ENCODE measurements at places on chromosomes 5 and 9.

DNA sequence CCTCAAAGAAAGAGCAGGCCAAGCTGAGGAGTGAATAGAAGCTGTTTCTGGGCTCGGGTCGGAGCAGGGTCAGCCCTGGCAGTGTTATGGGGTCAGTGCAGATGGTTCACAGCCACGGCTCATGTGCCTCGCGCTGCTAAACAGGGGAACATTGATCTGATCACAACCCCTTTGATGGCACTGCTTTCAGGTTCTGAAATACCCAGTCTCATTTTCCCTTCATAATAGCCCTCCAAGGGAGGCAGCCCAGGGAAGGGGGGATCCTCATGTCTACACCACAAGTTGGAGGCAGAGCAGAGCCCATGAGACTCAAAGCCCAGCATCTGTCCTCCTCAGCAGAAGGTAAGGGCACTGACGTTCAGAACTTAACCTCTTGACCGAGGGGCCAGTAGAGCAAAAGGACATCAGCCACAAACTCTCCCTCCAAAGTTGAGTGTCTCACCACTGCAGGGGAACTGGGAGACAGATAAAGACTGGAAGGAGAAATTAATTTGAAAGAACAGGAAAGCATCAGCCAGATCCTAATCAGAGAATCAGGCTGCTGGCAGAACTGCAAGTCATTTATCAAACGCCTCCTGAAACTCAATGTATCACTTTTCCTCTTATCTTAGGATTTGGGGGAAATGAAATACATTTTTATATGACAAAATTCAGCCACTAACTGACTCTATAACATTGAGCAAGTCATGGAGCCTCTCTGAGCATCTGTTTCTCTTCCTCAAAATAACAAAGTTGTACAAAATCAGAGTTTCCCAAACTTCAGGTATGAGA lies 110.6 kb downstream of the SH3TC2 start:
- DNase-seq = no peak

- no peak for DNase-seq
Observed at GRCh38 chr9:15248621-15249020, 58.4 kb downstream of the TTC39B start.

- no peak for DNase-seq
Observed at GRCh38 chr9:1748407-1748806, 266.7 kb upstream of the SMARCA2 start.

DNA sequence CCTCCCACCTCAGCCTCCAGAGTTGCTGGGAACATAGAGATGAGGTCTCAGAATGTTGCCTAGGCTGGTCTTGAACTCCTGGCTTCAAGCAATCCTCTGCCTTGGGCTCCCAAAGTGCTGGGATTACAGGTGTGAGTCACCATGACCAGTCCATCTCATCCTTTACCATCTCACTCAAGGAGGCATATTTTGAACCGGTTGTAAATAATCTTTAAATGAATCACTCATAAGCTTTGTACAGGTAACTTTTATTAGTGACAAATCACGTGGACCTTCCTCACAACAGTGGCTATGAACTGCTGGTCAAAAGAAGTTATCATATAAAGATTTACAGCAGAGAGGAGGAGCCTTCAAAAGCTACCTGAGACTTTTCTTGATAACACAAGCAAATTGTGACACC lies 70.7 kb downstream of the RFK start:
- DNase-seq = no peak

GRCh38 chr5:106094204-106094607 lies 1576.5 kb downstream of the EFNA5 start:
- DNase-seq = no peak

GRCh38 chr5:148542812-148543211 lies 111.5 kb downstream of the HTR4 start:
- DNase-seq = no peak

DNA sequence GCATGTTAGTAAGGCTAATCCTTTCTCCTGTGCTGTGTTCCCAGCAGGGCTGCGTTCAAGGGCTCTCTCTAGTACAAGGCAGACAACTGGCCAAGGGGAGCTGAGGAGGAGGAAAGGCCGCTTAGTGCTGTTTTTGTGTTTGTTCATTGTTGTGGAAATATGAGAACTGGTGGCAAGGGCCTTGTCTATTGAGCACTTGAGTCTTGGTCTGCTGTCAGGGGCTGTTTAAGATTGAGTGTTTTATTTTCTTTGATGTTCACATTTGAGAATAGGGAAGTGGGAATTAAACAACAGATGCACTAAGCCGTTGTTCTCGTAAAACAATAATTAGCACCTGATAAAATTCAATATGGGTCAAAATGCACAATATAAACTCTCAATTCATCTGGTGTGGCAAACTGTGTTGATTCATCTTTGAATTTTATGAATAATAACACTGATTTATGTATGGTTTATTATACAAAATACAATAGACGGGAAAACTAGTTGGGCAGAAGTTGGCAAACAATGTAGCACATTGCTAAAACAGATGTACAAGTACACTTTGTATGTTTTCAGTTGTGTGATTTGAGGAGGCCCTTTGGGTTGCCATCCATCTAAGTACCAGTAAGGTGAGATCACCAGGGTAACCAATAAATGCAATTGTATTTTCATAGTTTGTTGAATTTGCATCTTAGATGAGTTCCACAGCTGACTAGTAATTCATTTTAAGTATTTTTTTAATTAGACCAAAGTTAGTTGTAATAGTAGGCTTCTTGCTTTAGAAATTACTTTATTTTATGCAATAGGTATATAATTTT lies 97.6 kb upstream of the GRHPR start:
- no peak for DNase-seq

DNA sequence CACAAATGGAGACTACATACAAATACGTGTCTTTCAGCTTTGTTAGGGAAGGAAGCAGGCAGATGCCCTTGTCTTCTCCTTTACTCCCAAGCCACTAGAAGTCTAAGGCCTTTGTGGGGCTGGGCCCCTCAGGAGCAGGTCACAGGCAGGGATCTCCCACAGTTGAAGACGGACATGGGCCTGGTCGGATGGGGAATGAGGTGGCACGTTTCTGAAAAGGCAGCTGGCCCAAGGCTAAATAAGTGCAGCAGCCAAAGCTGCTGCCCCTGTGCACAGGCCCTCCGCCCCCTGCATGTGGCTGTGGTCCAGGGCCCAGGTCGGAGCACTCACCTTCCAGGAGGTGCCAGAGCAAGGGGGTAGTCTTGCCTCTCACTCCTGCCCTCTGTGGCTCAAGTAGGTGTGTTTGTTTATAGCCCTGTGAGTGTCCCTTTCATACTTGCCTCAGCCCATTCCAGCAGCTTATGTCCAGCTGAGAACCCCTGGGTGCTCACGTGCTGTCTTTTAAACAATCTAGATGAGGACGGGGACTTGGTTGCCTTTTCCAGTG lies 1.8 kb downstream of the SQSTM1 start:
- no peak for DNase-seq

GRCh38 chr9:136690104-136690805 lies 3.0 kb upstream of the AGPAT2 start:
- DNase-seq = no peak

DNA sequence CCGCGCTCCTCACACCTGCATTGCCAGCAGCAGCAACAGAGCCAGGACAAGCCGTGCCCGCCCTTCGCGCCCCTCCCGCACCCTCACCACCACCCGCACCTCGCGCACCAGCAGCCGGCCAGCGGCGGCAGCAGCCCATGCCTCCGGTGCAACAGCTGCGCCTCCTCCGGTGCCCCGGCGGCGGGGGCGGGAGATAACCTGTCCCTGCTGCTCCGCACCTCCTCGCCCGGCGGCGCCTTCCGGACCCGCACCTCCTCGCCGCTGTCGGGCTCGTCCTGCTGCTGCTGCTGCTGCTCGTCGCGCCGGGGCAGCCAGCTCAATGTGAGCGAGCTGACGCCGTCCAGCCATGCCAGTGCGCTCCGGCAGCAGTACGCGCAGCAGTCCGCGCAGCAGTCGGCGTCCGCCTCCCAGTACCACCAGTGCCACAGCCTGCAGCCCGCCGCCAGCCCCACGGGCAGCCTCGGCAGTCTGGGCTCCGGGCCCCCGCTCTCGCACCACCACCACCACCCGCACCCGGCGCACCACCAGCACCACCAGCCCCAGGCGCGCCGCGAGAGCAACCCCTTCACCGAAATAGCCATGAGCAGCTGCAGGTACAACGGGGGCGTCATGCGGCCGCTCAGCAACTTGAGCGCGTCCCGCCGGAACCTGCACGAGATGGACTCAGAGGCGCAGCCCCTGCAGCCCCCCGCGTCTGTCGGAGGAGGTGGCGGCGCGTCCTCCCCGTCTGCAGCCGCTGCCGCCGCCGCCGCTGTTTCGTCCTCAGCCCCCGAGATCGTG lies 517 bp downstream of the KCNN2 start:
- DNase-seq = no peak

- no peak for DNase-seq
Observed at GRCh38 chr5:94376672-94377345, 241.6 kb downstream of the KIAA0825 start.

- DNase-seq = no peak
Observed at GRCh38 chr5:56650386-56650785, 165.0 kb upstream of the MAP3K1 start.
